ENCODE measurements at places on chromosomes 5 and 9.

DNA sequence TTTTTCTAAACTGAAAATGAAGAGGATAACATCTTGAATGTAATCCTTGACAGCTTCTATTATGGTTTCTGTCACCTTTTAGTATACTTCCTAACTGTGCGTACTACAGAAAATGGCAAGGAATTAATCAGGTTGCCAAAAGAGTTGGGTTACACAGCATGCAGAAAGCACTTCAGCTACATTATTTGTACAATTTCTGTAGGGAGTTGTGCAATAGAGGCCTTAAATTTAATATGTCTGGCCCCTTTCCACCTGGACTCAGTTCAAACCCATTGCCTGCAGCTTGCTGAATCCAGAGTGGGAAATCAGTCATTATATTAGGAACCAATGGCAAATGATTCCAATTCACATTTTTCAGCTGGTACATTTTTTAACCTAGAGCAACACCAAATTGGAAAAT, 549.7 kb downstream of the CSNK1G3 start:
- no peak for DNase-seq

- DNase-seq, result no peak
Observed at GRCh38 chr5:72353046-72353445, 32.9 kb downstream of the PTCD2 start.

DNA sequence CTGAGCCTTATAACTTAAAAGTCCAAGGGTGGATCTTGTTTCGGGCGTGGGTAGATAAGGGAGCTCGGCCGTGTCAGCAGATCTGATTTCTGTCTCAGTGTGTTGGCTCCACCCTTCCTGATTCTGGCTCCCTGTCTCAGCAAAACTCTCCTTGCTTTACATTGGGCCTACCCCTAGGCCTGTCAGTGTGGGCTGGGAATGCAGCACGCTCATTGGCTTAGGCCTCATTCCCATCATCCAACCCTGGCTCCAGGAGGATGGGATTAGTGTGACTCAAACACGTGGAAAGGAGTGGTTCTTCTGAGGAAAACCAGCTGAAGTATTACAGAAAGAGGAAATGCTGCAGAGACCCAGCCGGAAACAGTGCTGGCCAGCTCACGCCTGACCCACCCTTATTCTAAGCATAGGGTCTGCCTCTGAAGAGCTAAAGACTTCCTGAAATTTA, 59.9 kb downstream of the ZFAND5 start:
- DNase-seq, result no peak

GRCh38 chr9:20618361-20618802, 3.9 kb downstream of the MLLT3 start:
- DNase-seq, result no peak

DNA sequence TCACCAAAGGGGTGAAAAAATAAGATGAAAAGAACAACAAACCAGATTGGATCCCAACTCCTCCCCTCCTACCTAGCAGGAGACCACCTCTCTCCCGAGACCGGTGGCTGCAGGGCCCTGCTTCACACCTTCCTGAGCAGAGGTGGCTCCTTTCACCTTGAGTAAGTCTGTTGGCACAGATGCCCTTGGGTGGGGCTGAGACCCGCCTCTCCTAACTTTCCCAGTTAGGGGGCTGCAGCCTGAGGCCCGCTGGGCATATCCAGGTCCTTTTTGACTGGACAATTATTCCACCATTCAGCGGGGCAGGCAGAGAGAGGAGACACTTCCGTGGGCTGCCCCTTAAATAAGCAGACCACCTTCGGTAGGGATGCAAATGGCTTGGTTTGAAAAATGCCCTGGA, 1.3 kb downstream of the SLC25A48 start:
- no peak for DNase-seq

DNA sequence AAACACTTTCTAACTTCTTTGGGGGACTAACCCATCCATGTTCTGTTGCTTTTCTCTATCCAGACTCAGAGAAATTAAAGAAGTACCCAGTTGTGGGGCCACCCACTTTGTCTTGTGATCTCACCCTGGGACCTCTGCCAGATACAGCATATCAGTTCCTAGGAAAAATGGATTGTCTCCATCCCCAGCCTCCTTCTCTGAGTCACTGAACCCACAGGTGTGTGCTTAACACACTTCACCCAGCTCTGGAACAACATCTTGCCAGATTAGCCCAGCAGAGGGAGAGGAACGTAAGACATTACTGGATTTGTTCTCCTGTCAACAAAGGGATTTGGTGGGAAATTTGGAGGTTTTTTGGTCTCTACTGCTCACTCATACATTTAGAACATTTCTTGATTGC, 19.2 kb downstream of the FAM240B start:
- no peak for DNase-seq

GRCh38 chr9:33230756-33231622, 9.0 kb upstream of the SPINK4 start:
- no peak for DNase-seq

DNA sequence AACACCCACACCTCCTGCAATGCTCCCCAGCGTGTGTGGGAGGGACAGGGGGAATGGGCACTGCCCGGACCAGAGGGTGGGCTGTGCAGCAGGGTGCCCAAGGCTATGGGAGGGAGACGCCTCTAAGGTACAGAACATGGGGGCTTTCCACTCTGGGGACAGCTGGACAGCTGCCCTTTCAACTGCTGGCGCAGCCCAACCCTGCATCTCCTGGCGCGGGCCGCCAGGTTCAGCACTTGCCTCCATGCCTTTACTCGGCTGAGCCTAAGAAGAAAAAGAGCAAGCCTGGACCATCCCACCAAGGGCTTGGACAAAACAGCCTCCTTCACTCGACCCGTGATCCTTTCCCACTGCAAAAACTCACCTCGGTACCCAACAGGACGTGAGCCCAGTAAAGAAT, 15.0 kb downstream of the AK8 start:
- no peak for DNase-seq

DNA sequence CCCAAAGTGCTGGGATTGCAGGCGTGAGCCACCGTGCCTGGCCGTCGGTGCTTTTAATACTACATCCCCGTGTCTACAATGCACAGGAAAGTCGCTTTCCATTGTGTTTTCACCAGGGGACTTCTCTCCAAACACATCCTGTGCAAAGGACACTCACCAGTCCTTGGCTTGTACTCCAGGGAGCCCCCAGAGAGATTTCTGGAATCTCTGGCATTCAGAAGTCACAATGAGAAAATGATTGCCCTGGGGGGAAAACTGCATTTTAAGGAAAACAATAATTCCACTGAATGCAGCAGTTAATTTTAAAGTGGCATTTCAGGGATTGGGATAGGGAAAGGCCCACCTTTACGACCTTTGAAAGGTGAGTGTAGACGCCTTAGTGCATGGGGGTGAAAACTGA, 112.0 kb downstream of the ADAMTS16 start:
- DNase-seq, result no peak

- DNase-seq, result no peak
Observed at GRCh38 chr5:172437445-172438318, 16.6 kb downstream of the SH3PXD2B start.

DNA sequence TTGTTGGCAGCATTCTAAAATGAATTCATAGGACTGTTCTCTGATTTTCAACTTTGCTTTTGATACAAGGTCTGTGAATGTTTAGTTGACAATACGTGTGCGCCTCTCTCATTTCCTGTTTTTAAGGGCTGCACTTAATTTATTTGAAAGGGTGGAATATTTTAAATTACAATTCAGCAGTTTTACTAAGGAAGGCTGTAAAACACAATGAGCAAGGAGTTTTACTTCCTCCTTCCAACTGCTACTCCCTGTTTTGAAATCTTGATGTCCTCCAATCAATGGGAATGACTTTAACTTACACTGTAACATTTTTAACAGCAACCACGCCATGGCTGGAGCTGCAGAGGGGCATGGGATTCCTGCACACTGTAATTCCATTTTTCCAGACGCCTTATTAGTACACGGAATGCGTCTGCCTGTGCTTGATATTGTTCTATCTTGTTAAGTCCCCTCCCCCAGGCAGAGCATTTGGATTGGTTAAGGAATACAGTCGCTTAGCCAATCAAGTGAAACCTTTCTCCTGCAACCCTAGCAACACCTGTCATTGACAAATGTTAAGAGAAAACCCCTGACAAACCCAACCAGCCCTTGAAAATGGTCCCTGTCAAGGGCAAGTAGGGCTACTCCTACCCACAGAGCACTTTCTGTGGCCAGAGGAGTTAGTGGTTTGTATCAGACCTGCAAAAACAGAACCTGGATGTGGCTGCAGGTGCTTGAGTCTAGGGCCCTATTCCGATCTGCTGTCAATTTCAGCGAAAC, 12.5 kb upstream of the ZSWIM6 start:
- no peak for DNase-seq

GRCh38 chr5:40877371-40877988, 31.8 kb upstream of the C7 start:
- DNase-seq, result no peak

DNA sequence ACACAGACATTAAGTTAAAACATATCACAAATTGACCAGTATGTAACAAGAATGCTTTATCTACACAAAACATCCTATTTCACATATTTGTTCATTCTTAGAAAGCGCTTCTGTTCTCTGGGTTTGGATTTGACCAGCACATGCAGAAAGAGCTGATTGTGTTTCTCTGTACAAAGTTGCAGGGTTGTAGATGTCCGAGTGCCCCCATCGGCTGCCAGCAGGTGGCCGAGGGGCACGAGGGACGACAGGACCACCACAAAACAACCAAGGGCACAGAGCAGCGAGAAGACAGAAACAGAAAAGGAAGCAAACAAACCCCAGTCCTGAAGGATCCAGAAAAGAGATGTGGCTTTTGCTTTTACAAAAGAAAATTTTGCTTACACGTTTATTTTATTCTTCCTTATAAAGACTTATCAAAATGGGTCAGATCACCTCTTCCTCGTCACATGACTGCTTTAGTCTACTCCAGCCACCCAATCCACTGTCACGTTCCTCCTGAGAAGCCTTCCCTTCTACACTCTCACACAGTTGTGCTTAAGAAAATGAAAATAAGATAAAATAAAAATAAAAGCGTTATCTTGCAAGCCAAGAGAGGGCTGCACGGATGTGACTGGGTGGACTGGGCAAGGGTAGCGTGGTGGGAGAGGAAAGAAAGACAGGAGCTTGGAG, 9.5 kb downstream of the OTP start:
- DNase-seq, result no peak

DNA sequence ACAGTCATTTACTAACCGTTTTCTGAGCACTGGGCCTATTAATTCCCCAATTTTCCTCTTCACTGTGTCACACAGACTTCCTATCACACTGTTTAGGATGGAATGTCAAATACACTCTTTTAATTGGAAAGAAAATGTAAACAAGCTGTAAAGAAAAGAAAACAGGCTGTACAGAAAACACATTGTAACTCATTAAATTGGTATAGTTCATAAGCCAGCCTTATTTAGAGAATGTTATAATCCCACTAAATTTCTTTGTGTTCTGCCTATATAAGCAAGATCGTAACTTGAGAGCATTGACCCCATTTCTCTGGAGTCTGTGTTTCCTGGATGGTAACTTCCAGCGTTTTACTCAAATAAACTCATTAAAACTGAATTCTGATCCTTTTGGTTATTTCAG, 46.5 kb downstream of the TARS1 start:
- no peak for DNase-seq

DNA sequence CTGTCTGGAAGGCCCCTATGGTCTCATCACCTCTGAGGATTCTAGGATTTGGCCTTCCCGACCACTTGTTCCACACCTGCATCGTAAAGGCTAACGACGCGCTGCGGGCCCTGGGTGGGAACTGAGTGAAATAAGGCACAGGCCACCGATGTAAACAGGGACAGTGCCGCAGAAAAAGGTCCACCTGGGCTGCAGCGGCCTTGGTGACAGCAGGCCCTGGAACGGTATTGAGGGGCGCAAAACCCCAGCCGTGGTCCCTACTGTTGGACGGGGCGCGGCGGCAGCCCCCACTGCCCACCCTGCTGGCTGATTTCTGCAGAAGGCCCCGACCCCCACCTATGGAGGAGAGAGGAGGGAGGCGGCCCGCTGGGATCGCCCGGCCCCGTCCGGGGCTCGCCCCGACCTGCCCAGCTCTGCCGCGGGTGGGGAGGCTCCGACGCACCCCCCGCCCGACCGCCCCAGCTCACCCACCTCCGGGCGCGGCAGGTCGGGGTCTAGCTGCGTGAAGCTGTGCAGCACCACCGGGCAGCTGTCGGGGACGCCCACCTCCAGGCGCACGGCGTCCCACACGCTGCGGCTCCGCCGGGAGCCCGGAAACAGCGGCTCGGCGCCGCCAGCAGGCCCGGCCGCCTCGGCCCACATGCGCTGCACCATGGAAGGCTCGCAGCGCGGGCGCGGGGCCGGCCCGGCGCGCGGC, 391 bp downstream of the RALGDS start:
- no peak for DNase-seq

GRCh38 chr9:16275795-16276624, 594.5 kb downstream of the BNC2 start:
- DNase-seq, result no peak

DNA sequence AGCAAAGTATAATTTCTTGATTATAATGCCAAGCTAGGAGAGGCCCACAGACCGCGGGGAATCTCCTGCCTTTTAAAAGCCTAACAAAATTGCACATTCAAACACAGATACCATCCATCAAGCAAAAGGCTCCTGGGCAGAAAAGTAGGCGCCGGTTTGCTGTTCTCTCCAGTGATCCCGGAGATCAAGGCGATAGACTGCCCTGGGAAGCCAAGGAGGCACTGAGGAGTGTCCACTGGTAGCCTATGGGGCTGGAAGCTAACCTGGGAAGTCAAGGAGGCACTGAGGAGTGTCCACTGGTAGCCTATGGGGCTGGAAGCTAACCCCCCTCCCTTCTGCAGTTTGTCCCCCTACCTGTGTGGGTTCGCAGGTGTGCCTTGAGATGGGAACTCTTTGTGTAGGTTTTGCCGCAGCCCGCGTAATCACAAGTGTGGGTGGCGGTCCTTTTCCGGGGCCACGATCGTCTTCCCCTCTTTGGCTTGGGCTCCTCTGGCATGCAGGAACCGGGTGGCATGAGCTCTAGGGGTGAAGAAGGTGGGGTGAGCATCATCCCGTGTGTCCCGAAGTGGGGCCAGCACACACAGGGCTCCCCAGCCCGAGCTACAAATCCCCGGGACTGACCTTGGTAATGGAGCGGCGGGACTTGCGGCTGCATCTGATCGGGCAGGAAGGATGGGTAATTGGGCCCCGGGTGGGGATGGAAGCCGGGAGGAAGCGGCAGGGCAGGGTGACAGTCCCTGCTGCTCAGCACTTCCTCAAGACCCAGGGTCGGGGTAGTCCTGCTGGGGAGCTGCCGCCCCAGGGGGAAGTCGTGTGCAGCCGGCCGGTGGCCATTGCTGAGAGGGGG, 2.7 kb downstream of the KLF4 start:
- DNase-seq, result no peak
